Effector memory CD4-positive, alpha-beta T cell (primary cell): ENCODE measurements at places on chromosomes 2 and 18.

DNA sequence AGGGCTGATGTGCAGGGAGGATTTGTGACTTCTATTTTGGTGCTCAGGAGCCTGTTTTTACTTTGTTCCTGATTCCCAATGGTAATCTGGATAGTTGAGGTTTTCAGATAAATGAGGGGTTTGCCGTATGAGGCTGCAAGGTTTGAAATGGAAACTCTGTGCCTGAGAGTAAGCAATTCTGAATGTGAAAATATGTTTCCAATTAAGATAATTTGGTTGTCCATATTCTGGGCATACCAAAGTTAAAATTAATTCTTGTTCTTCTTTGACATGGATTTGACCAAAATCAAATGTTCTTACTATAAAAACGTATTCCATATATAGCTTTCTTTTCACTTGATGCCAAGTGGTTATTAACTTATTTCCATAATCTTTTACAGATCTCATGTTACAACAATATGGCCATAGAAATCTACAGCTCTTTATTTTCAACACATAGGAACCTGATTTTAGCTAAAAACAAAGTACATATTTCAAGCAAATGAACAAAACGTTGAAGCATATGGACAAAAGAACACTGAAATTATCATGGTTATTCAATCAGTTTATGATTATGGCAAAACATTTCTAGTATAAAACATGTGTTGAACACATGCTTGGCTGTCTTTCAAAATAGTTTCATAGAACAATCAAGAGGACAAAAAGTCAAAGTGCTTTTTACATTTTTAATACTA, 63.4 kb upstream of the ARHGAP28 start:
- no peak for DNase-seq

- no peak for DNase-seq
Measured at GRCh38 chr2:39942950-39943349, 163.9 kb upstream of the THUMPD2 start.

- no peak for DNase-seq
Measured at GRCh38 chr18:74784752-74785151, 187.1 kb downstream of the ZNF407 start.

DNA sequence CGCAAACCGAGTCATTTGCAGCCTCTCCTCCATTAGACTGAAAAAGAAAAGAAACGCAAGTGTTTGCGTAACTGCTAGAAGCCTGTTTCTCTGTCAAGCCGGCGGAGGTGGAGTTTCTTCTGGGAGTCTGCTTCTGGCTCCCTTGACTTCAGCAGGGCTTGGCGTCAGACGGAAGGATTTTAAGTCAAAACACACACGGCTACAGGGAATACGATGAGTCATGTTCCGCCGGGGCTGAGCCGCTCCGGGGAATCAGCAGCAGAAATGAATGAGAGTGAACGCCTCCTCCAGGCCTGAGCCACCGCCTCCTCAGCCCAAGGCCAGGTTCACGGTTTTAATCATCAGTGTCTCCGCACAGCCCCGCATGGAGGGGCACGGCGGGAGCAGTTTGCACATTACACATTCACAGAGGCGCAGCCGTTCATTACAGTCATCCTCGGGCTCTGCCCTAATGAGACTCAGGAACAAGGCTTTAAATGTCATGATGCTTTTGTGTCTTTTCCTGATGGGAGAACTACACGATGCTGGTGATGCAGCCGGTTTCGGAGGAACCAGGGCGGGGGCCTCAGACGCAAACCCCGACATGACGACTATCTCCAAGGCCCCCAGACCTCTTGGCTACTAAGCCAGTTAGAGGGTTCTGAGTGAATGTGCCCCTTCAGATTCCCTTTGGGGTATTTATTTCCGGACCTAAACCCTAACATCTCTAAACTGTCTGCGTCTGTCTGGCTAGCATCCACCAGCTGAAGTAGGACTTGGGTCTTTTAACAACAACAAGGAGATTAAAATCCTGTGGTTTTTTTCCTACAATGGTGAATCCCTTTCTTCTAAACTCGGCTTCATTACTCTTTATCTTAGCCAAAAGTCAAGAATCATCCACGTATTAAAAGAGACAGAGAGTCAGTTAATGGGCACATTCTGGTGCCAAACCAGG, 11.1 kb upstream of the SCG2 start:
- no peak for DNase-seq

DNA sequence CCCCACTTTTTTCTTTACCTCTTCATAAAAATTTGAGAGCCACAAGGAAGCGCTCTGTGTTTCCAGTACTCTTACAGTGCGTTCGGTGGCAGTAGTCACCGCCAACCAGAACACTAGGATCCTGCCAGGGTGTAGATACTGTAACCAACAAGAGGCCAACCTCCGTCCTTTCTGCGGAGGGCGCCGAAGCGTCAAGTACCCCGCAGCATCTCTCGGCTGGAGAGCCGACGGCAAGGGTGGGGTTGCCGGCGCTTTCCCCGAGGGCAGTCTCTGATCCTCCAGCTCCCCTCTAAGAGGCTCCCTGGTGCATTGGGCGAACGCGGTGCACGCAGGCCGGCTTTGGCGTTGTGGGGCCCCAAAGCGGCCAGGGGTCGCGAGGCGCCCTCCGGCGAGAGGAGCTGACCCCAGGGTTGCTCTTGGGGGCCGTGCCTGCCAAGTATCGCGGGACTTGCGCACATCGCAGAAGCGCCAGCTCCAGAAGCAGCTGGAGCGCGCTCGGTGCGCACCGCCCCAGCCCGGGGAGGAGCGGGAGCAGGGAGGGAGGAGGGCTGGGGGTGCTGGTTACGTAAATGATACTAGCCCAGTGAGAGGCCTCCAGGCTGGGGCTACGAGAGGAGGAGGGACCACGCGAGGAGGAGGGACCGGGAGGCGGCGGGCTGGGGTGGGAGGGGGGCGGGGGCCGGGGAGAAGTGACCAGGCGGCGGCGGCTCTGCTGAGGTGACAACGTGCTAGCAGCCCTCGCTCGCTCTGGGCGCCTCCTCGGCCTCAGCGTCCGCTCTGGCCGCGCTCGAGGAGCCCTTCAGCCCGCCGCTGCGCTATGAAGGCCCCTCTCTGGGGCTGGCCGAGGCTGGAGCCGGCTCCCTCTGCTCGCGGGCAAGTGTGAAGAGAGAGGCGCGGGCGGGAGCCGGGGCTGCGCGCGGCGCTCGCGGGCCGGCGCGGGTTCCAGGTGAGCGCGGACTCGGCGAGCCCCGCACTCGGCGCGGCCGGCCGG, at the start of gene GALNT13:
Gene GALNT13, plus strand, starts transcription at position 692 of the 991 bp plus-strand sequence.
- DNase-seq: no peak

GRCh38 chr2:157173740-157174184, 83.7 kb upstream of the GALNT5 start:
- DNase-seq: no peak

DNA sequence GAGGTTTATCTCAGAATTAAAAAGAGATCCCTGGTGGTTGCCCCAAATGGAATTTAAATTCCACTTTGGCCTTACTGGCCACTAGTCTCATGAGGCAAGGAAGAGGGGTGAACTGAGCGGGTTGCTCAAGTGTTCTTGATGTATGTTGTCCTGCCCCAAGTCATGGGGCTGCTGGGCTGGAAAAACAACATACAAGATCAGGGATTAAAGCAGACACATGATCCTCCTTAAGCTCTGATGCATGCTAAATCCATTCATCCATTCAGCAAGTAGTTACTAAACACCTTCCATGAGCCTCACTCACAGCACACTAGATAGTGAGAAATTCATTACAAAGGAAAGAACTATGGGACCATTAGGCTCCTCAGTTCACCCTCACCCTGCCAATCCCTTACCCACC, 196.3 kb downstream of the MREG start:
- DNase-seq: no peak

DNA sequence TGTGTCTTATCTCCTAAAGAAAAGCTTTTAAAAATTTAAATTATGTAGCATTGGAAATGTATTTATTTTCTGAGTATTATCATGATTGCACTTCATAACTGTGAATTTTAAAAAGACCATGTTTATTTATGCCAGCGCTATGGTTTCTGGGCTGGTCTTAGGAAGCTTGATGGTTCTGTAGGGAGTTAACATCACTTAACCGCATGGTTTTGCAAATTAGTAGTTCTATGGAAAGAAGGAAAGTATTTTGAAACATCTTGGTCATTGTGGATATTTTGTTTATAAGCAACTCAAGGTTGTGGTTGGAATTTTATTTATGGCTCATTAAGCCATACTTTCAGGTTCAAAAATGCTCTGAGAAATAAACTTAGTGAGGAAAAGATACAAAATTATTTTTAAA, 549.4 kb downstream of the STK39 start:
- DNase-seq: no peak

GRCh38 chr18:54089749-54090459, 134.6 kb downstream of the MBD2 start:
- DNase-seq: no peak

DNA sequence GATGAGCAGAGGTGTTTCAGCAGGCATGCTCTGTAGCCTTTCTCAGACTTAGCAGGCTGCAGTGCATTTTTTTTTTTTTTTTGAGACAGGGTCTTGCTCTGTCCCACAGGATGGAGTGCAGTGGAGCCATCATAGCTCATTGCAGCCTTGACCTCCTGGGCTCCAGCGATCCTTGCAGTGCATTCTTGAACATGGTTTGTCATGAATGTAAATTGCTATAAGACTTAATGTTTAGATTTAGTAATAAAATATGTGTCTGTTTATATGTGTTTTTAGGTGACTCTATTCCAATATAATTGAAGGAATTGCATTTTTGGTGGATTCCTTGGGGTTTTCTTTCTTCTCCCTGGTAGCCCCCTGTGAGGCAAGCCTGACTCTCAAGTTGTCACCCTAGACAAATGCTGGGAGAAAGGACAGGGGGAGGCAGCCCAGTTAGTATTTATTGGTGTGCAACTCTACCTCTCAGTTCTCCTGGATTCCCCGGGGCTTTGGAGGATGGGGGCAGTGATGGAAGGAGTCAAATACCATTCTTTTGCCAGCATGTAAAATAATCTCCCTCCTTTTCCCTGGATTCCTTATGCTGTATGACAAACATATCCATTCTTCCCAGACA, 22.7 kb downstream of the LYPD6B start:
- DNase-seq: no peak

DNA sequence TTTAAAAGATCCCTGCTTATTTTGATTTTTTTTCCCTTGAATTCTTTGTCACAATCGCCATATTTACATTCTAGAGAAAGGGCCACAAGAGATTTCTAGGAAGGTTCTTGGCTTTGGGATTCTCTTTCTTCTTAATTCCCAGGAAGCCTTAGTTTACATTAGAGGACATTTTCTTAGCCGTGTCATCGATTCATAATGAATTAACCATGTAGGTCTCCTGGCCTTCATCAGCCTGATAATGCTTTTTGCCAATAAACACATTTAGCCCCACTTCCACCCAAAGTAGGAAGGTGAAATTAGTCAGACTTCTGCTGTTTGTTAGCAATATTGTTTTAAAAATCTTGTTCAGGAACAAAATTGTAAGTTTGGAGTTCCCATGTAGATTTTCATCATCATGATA, 71.3 kb upstream of the LPIN2 start:
- no peak for DNase-seq

GRCh38 chr2:208254871-208255556, at the start of gene IDH1:
IDH1 (minus strand) TSS chr2:208255071; CDS start chr2:208251551, 3,520 bp downstream.
- peak; percentile 88 for DNase-seq

- DNase-seq: no peak
Measured at GRCh38 chr2:128259585-128259984, 59.1 kb downstream of the HS6ST1 start.

GRCh38 chr2:241432824-241433448, 75.4 kb downstream of the STK25 start:
- DNase-seq: no peak

- DNase-seq: no peak
Measured at GRCh38 chr2:36965206-36965605, 1.1 kb downstream of the STRN start.

- no peak for DNase-seq
Measured at GRCh38 chr2:233800208-233800607, 22.1 kb downstream of the MROH2A start.

DNA sequence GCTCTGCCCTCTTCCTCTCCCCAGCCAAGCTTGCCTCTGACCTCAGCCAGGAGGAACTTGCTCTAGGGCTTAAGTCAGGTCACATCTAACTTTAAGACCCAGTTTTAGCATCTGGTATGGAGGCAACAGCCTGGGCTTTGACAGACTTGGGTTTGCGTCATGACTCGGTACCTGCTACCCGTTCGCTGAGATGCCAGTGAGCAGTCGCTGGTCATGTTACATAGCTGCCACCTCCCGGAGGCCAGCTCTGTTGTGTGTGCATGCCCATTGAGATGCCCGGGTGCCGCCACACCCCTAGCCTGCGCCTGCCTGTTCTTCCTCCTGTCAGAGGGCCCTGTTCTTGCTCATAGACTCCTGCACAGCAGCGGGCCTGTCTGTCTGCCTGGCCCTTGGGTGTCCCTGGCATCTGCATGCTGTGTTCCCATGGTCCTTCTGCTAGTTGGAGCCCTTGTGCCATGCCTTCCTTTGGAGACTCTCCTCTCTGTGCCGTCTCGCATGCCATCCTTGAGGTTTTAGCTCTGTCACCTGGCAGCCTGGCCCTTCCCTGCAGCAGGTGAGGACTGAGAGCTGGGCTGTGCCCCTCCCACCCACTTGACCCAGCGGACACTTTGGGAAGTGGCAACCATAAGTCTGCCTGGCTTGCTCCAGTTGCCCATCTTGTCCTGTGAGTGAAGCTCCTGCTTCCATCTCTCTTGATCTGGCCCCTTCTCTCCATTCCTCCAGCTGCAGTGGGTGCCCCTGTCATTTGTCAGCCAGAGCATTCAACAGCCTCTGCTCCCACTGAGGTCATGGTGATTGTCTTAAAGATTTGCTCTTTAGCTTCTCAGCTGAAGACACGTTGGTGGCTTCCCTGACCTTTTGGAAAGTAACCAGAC, 24.9 kb downstream of the ASAP2 start:
- no peak for DNase-seq

GRCh38 chr2:174035981-174036742, 71.0 kb upstream of the SP3 start:
- no peak for DNase-seq

DNA sequence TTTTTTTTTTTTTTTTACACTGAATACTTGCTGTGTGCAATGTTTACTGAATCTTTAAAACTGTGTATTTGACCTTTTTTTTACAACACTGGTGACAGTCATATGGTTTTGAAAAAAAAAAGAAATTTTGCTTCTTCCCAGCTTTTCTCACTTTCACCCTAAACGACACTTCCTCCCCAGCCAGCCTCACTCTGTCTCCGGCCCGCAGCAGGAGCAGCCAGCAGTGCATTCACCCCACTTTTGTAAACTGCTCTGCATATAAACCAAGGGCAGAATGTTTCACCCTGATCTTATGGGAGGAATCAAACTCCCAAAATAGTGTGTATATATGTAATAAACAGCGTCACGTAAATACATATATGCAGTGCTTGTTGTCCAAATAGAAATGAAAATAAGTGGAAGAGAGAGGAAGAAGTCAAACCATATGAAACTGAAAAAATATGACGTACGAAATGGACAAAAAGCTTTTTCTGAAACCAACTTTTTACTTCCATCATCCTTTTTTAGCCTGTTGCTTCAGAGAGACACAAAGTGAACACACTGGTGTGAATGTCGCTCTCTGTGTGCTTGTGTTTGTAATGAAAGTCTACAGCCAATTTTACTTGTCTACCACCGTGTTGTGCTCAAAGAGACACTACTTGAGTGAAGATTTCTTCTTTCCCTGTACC, 54.2 kb downstream of the ZCCHC2 start:
- DNase-seq: no peak
